ENCODE measurements at places on chromosomes 4 and X.

DNA sequence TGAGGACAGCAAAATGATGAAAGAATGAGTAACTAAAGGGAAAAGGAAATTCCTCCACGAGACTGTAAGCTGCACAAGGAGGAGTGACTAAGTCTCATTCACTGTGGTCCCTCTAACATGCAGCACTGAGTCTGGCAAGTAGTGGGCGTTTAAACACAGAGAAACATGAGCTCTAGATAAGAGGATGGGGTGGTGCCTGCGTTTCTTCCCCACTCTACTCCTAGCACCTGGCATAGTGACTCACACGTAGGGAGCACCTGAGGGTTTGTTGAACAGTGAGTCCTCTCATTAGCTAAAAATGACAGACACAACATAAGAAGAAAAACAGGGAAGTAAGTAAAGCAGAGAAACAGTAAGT, 105.8 kb upstream of the CBR4 start:
- H3K27ac ChIP-seq, result no peak overlapping the region
- DNase-seq, result no peak
- H3K27me3 ChIP-seq, result no peaks in the 10 kb centered on the region
- H3K36me3 ChIP-seq, result no peaks in the 10 kb centered on the region
- H3K4me1 ChIP-seq, result no peaks in the 10 kb centered on the region

DNA sequence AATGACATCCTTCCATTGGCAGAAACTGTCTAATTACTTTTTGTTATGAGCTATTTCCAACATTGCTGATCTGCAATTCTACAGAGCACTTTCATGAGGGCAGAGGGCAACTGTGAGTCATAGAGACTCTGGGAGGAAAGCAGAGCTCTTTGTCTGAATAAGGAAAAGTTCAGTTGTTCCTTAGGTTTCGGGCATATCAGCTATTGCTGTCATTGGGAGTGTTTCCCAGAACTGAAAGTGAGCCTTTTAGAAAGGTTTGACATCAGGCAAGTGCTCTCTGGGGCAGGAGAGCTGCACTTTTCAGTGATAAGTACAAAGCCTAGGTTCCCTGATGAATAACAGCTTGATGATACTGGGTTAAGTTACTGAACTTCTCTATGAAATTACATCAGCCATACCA, 119.2 kb upstream of the EDNRA start:
- peaks cover 14% of the 10 kb centered on the region for H3K4me1 ChIP-seq
- H3K36me3 ChIP-seq, result no peaks in the 10 kb centered on the region
- no peaks in the 10 kb centered on the region for H3K27me3 ChIP-seq
- H3K4me3 ChIP-seq, result no peak overlapping the region

GRCh38 chr4:6154875-6155274, 45.5 kb downstream of the JAKMIP1 start:
- H3K4me1 ChIP-seq, result peaks cover 3% of the 10 kb centered on the region
- H3K36me3 ChIP-seq, result no peaks in the 10 kb centered on the region
- H3K4me3 ChIP-seq, result no peak overlapping the region

GRCh38 chr4:153122855-153123254, 81.4 kb upstream of the TRIM2 start:
- no peak overlapping the region for H3K4me3 ChIP-seq
- no peaks in the 10 kb centered on the region for H3K36me3 ChIP-seq
- DNase-seq, result no peak
- no peaks in the 10 kb centered on the region for H3K4me1 ChIP-seq
- H3K27ac ChIP-seq, result no peak overlapping the region

- no peak for DNase-seq
- peaks cover 3% of the 10 kb centered on the region for H3K4me1 ChIP-seq
- H3K27me3 ChIP-seq, result no peaks in the 10 kb centered on the region
These were observed 48.7 kb downstream of the ATP10D start for GRCh38 chr4:47533689-47534347.

- H3K27me3 ChIP-seq, result no peaks in the 10 kb centered on the region
- no peak overlapping the region for H3K27ac ChIP-seq
- no peak overlapping the region for H3K4me3 ChIP-seq
These were observed 33.4 kb upstream of the PHKA2 start for GRCh38 chrX:19017271-19017670.

- peaks cover 7% of the 10 kb centered on the region for H3K4me1 ChIP-seq
- H3K36me3 ChIP-seq, result no peaks in the 10 kb centered on the region
- H3K27ac ChIP-seq, result no peak overlapping the region
- H3K4me3 ChIP-seq, result no peak overlapping the region
These were observed 7.8 kb upstream of the MAP7D3 start for GRCh38 chrX:136258951-136259350.

- no peaks in the 10 kb centered on the region for H3K4me1 ChIP-seq
- no peaks in the 10 kb centered on the region for H3K36me3 ChIP-seq
- no peak overlapping the region for H3K27ac ChIP-seq
- H3K27me3 ChIP-seq, result no peaks in the 10 kb centered on the region
These were observed 304.6 kb upstream of the TENM3 start for GRCh38 chr4:181938631-181939030.

- H3K4me1 ChIP-seq, result peaks cover 3% of the 10 kb centered on the region
- H3K4me3 ChIP-seq, result no peak overlapping the region
- no peak overlapping the region for H3K27ac ChIP-seq
These were observed 205.7 kb downstream of the CHIC2 start for GRCh38 chr4:53858744-53859143.

GRCh38 chr4:87716371-87717265, 66.5 kb downstream of the DMP1 start:
- no peak overlapping the region for H3K4me3 ChIP-seq
- no peak overlapping the region for H3K27ac ChIP-seq
- no peaks in the 10 kb centered on the region for H3K4me1 ChIP-seq
- H3K36me3 ChIP-seq, result no peaks in the 10 kb centered on the region
- DNase-seq, result no peak
- no peaks in the 10 kb centered on the region for H3K27me3 ChIP-seq

GRCh38 chr4:42083816-42084215, 68.6 kb downstream of the BEND4 start:
- no peaks in the 10 kb centered on the region for H3K36me3 ChIP-seq
- no peak overlapping the region for H3K4me3 ChIP-seq
- DNase-seq, result no peak

- peak overlapping the region; percentile 41 for H3K4me3 ChIP-seq
- DNase-seq, result no peak
- no peaks in the 10 kb centered on the region for H3K36me3 ChIP-seq
- H3K27ac ChIP-seq, result no peak overlapping the region
These were observed 10.2 kb upstream of the INTU start for GRCh38 chr4:127622621-127622920.

DNA sequence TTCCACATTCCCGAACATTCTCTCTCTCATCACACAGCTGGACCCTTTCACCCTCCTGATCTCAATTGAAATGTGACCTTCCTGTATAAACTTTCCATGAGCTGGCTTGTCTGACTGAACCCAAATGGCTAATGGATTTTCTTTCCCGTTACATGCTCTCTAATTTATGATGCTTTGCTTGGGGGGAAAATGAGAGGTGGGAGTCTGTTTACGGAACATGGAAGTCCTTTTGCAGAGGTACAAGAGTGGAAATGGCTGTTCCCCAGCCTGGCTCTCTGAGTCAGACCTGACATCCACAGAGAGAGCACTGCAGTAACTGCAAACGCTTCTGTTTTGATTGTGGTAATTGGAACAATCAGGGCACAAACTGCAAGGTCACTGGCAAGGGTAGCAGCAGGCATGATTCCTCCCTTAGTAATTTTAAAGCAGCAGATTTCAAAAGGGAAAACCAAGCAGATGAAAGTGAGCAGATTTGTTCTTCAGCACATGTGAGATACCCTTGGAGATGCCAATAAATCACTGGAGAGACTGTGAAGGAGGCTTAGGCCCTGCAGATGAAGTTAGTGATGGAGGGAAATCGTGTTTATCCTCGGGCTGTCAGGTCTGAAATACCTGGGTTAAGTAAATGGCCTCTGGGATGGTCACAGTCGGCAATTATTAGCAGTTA, 83.9 kb downstream of the SNCA start:
- H3K27ac ChIP-seq, result no peak overlapping the region
- no peak overlapping the region for H3K4me3 ChIP-seq
- no peaks in the 10 kb centered on the region for H3K27me3 ChIP-seq
- peaks cover 6% of the 10 kb centered on the region for H3K4me1 ChIP-seq
- no peaks in the 10 kb centered on the region for H3K36me3 ChIP-seq

GRCh38 chrX:16593801-16594200, 56.2 kb upstream of the S100G start:
- DNase-seq, result no peak
- H3K4me3 ChIP-seq, result no peak overlapping the region
- no peaks in the 10 kb centered on the region for H3K36me3 ChIP-seq
- no peaks in the 10 kb centered on the region for H3K4me1 ChIP-seq

GRCh38 chrX:13691841-13692371, 3.0 kb downstream of the RAB9A start:
- no peak overlapping the region for H3K27ac ChIP-seq
- no peak overlapping the region for H3K4me3 ChIP-seq
- no peaks in the 10 kb centered on the region for H3K36me3 ChIP-seq
- no peaks in the 10 kb centered on the region for H3K27me3 ChIP-seq
- DNase-seq, result no peak
- H3K4me1 ChIP-seq, result peaks cover 15% of the 10 kb centered on the region

DNA sequence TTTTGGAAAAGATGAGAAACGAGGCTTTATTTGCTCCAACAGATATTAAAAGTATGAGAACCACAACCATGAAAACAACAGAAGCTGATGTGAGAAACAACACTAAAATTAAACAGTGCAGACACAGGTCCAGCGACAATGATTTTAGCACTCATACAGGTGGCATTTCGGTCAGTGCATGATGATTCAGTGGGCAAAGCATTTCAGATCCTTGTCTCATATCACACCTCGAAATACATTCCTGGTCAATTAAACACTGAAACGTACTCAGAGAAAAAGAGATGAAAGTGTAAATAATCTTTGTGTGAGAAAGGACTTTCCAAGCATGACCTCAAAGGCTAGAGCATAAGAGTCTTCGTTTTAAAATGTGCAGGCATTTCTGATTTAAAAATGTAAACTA, 85.2 kb downstream of the ACOX3 start:
- H3K36me3 ChIP-seq, result no peaks in the 10 kb centered on the region
- no peak overlapping the region for H3K4me3 ChIP-seq
- no peaks in the 10 kb centered on the region for H3K27me3 ChIP-seq
- peaks cover 37% of the 10 kb centered on the region for H3K4me1 ChIP-seq
- no peak for DNase-seq

- no peaks in the 10 kb centered on the region for H3K4me1 ChIP-seq
- H3K27ac ChIP-seq, result no peak overlapping the region
- no peaks in the 10 kb centered on the region for H3K27me3 ChIP-seq
- H3K4me3 ChIP-seq, result no peak overlapping the region
These were observed 33.6 kb downstream of the LNX1 start for GRCh38 chr4:53557669-53558064.

- H3K27ac ChIP-seq, result no peak overlapping the region
- DNase-seq, result no peak
- H3K4me3 ChIP-seq, result no peak overlapping the region
- no peaks in the 10 kb centered on the region for H3K36me3 ChIP-seq
These were observed 1053.0 kb upstream of the IGFBP7 start for GRCh38 chr4:58163156-58163555.

DNA sequence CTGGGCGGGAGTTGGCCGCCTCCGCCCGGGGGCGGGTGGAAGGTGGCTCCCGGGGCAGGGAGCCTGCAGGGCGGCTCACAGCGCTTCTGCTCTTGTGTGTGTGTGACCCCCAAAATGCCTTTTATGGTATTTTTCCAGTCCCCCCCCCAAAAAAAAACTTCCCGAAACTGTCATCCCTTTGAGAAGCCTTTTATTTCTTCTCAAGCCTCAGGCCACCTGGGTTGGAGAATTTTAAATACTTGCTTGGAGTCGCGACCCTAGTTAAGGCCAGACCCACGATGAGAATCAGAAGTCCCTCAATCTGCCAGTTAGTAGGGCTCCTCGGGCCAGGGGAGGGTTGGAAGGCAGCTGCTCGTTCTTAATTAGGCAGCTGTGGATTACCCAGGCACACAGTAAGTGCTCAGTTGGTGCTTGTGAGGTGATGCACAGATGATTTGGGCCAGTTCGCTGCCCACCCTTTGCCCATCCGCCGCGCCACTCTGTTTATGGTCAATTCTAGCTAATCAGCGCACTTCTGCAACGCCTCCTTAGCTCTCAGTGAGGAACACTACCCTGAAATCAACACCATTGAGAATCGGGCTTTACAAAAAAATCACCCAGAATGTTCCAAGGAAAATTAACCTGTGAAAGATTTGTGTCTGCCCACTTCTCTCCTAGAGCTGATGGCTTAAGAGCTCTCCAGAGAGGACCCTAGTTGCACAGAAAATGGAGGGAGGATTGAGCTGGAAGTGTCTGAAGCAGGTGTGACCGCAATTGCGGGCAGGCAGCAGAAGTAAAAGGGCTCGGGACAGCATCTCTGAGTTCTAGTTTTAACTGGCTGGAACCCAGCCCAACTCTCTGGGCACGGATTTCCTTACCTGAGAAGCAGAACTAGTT, 648 bp upstream of the SCD5 start:
- H3K27me3 ChIP-seq, result no peaks in the 10 kb centered on the region
- peak overlapping the region; percentile 86 for H3K27ac ChIP-seq
- no peak for DNase-seq
- peaks cover 6% of the 10 kb centered on the region for H3K4me1 ChIP-seq
- H3K36me3 ChIP-seq, result no peaks in the 10 kb centered on the region

DNA sequence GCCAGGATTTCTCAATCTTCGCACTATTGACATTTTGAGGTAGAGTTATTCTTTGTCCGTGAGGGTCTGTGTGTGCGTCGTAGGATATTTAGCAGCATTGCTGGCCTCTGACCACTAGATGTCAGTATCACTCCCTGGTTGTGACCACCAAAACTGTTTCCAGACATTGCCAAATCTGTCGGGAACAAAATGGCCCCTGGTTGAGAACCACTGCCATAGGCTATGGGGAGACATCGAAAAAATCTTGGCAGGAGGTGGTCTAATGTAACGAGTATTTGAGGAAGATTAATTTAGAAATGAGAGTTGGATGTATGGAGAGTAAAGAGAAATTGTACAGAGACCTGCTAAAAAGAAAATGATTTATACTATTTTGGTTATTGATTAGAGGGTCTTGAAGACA, 108.4 kb downstream of the DOCK11 start:
- no peaks in the 10 kb centered on the region for H3K4me1 ChIP-seq
- H3K27me3 ChIP-seq, result no peaks in the 10 kb centered on the region
- no peak overlapping the region for H3K27ac ChIP-seq
- H3K36me3 ChIP-seq, result no peaks in the 10 kb centered on the region

DNA sequence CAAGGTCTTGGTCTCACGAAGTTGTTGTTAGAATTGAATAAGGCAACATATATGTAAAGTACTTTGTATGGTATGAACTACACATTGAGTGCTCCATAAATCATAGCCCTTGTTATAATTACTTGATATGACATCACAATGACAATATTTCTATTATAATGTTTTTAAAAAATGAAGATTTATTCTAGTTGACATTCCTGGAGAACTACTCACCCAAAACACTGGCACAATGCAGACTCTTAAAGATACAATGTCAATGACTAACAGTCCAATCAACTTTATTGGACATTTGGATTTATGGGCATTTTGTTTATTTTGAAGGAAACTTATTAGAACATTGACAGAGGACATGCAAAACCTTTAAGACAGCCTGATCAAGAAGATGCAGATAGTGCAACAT, 55.3 kb downstream of the ASB9 start:
- no peak overlapping the region for H3K4me3 ChIP-seq
- no peak overlapping the region for H3K27ac ChIP-seq
- no peaks in the 10 kb centered on the region for H3K36me3 ChIP-seq
- no peaks in the 10 kb centered on the region for H3K27me3 ChIP-seq

- H3K27ac ChIP-seq, result no peak overlapping the region
- no peaks in the 10 kb centered on the region for H3K36me3 ChIP-seq
- no peak overlapping the region for H3K4me3 ChIP-seq
- no peaks in the 10 kb centered on the region for H3K27me3 ChIP-seq
- H3K4me1 ChIP-seq, result no peaks in the 10 kb centered on the region
These were observed 299.1 kb downstream of the EVC2 start for GRCh38 chr4:5409237-5409636.

GRCh38 chr4:168600796-168601583, 104.1 kb downstream of the PALLD start:
- no peak overlapping the region for H3K4me3 ChIP-seq
- no peaks in the 10 kb centered on the region for H3K36me3 ChIP-seq
- no peak overlapping the region for H3K27ac ChIP-seq
- DNase-seq, result no peak
- no peaks in the 10 kb centered on the region for H3K27me3 ChIP-seq

All from ovary (tissue), 10 donors.